ENCODE measurements at places on chromosomes 5 and 9.

DNA sequence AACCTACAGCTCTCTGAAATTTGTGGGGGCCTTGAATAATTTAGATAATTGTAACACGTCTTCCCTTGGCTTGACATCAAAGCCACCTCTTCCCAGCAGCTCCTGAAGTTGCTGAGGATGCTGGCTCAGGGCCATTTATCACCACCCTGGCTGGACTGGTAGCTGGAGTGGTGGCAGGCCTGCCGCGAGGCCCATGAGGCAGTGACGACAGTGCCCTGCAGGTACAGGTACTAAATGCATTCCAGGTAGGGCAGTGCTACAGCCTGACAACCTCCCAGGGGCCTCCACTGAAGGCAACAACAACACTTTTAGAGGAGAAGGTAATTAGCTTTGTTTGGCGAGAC is 270.2 kb upstream of the KLF4 start:
- no peak for DNase-seq

- no peak for DNase-seq
Observed at GRCh38 chr9:121944711-121945191, 148.4 kb downstream of the TTLL11 start.

DNA sequence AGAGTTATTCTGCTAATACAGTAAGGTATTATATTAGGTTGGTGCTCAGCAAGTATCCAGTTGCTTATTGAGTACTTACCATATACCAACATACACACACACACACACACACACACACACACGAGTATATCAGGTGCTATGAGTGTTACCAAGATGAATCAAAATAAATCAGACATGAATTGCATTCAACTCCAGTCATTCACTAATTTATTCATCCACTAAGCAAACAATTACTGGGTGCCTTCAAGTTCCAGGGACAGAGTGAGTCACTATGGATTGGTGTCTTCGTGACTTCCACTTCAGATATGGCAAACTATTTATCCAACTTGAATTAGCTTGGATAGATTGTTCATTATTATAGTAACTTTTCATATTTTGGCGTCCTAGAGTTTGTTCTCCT is 140.7 kb upstream of the SLC44A1 start:
- DNase-seq, result no peak

GRCh38 chr5:131297886-131298285 is 34.0 kb downstream of the CDC42SE2 start:
- no peak for DNase-seq

- DNase-seq, result no peak
Observed at GRCh38 chr9:34419716-34420504, 38.5 kb downstream of the FAM219A start.

GRCh38 chr5:132215329-132215728 is 12.3 kb downstream of the P4HA2 start:
- DNase-seq, result peak; percentile 67

GRCh38 chr9:95366731-95367325 is 49.3 kb upstream of the FANCC start:
- no peak for DNase-seq

- peak; percentile 33 for DNase-seq
Observed at GRCh38 chr9:126915281-126915816, 767 bp downstream of the RALGPS1 start.

GRCh38 chr9:108117795-108118194 is 628.2 kb upstream of the KLF4 start:
- DNase-seq, result no peak

- no peak for DNase-seq
Observed at GRCh38 chr9:13013991-13014883, 239.4 kb downstream of the LURAP1L start.

DNA sequence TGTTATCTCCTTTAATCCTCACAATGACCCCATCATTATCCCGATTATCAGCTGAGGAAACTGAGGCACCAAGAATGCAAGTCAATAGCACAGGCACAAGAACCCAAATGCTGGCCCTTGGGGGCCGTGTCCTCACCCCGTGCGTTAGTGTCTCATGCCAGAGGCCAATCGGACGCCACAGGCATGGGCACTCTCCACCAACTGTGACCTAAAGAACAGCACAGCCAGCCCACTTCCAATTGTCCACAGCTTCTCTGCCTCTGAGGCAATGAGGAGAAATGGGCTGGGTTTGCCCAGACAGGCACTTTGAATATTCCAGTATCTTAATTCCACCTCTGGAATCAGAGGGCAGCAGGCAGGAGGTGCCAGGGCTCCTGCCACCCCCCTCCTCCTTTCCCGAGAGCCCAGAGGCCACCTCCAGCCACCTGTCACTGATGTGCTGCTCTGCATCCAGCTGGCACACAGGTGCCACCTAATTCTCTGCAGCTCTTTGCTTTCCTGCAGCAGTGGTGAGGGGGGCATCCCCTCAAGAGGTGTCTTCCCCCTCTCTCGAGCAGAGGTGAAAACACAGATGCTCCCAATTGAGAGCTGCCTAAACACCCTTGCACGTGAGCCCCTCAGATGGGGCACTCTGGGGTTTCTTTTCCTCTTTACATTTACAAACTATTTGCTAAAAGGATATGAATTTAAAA is 107.5 kb downstream of the ROR2 start:
- DNase-seq, result no peak

- DNase-seq, result no peak
Observed at GRCh38 chr5:155148694-155149093, 135.1 kb downstream of the KIF4B start.
